ENCODE measurements at places on chromosomes 2 and 18. TPM values are rescaled to one million over a fixed set of nuclear protein-coding genes. Genes with fewer than 3 reads are reported as not detected.
A peak's percentile ranks its signal among the peaks of the same experiment; 100 is the strongest.

- DNase-seq: no peak
Measured at GRCh38 chr18:64201781-64202180, 52.9 kb upstream of the LINC00305 start.

- DNase-seq: no peak
Measured at GRCh38 chr18:47420130-47420529, 168.7 kb upstream of the SKOR2 start.

GRCh38 chr2:98170076-98170475 is 83.1 kb downstream of the VWA3B start:
- DNase-seq: no peak

GRCh38 chr2:6876309-6876708 is 1.3 kb upstream of the RSAD2 start:
- DNase-seq: no peak

DNA sequence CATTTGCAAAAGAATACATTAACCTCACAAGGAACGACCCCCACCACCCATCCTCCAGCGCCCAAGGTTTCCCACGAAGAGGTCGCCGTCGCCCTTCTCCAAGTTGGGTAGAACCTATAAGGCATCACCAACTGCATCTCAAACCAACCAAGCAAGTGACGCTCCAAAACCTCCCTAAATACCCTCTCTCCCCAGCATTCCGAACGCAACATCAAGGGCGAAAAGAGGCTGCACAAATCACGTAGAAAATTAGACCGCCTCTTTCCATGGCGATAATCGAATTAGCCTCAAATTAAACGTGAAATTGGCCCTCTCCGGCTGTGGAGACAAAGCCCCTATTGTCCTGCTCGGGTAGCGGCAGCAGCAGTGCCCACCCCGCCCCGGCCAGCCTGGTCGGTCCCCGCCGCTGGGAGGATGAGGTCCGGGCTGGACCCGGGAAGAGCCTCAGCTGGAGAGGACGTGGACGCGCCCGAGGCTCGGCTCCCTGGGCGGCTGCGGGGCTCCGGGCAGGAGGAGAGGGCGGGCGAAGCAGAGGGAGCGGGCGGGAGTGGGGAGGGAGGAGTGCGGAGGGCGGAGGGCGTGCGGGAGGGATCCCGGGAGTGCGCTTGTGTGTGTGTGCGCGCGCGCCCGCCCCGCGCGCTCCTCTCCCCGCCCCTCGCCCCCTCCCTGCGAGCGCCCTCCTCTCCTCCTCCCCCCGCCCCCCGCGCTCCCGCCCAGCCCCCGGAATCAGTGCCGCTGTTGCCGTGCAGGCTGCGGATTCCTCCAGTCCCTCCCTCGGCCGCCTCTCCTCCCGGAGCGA is at the start of gene SPTBN1:
TSS of gene SPTBN1 (plus strand) at position 765 of the 799 bp plus-strand sequence. CDS start 70,092 bp downstream, outside the sequence.
- DNase-seq: peak; percentile 33

DNA sequence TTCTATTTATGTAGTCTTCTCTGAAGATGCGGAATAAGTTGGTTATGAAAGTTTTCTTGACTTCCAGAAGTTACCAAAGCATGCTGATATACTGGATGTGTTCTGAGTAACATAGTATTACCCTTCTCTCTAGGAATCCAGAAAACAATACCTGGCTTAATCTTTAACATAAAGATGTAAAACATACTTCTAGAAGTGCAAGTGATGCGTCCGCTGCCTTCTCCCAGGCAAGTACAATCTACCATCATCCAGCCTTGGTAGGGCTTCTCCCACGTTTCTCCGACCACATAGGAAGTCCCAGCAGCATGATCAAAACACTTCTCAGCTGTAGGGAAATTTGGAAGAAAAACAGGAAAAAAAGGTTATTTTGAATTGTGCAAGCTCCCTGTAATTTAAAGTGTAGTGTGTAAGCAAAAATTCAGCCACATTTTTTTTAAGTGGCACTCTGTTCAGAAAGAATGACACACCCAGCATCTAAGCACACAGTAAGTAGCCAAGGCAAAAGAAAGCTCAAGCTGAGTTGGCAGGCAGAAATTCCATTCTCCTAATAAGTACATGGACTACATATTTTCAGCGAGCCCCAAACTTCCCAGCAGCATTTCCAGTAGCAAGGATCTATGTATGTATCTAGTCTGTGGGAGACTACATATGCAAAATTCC is 5.2 kb downstream of the FN1 start:
- no peak for DNase-seq

GRCh38 chr2:143361346-143361745 is 232.1 kb downstream of the ARHGAP15 start:
- no peak for DNase-seq

- no peak for DNase-seq
Measured at GRCh38 chr18:31162419-31162793, 250 bp downstream of the DSC1 start.

- no peak for DNase-seq
Measured at GRCh38 chr2:5749347-5749746, 57.2 kb downstream of the SOX11 start.

DNA sequence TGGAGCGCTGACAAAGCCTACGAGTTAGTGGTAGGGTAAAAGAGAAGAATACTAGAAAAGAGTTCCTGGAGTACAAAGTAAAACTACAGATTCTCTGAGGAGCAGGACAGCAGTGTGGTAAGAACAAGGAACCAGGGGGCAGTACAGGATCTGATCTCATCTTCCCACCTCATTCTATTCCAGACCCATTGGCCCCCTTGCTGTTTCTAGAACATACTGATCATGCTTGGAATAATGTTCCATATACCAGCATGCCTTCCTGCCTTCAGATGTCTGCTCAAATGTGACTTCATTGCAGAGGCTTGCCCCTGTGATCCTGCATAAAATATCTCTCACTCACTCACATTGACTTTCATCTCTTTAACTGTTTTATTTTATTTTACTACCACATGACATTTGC is 19.3 kb downstream of the MSGN1 start:
- DNase-seq: no peak

DNA sequence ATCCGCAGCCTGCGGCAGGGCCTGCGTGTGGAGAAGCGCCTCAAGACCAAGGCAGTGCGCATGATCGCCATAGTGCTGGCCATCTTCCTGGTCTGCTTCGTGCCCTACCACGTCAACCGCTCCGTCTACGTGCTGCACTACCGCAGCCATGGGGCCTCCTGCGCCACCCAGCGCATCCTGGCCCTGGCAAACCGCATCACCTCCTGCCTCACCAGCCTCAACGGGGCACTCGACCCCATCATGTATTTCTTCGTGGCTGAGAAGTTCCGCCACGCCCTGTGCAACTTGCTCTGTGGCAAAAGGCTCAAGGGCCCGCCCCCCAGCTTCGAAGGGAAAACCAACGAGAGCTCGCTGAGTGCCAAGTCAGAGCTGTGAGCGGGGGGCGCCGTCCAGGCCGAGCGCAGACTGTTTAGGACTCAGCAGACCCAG is 5.4 kb downstream of the GPR17 start:
- no peak for DNase-seq

DNA sequence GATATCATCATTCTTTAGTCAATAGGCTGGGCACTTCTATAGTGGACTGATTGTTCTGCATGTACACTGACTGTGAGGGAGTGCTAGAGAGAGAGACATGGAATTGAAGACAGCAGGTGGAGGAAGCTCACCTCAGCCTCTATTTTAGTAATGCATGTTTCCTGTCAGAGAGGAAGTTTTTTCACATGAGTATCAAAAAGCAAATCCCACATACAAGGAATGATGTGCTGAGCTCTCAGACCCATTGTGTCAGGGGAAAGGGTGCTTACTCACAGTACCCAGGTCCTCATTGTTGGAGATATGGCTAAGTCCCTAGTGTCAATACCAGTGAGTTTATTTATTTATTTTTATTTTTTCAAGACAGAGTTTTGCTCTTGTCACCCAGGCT is 9.9 kb upstream of the CDK15 start:
- DNase-seq: peak; percentile 21

DNA sequence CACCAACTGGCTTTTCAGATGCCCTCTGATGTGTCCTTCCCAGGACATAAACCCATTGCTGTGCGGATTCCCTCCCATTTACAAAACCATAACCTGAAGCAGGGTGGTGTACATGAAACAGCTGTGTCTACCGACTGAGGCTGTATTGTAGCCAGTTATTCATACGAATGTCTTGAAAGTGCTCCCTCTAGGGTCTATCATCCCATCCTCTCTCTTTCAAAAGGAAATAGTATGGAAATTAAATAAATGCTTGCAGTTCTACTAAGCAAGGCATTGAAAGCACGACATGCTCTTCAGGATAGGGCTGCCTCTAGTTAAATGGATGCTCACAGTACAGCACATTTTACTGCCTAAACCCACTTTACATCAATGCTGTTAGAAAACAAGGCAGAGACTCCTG is 112.2 kb upstream of the PXDN start:
- no peak for DNase-seq

DNA sequence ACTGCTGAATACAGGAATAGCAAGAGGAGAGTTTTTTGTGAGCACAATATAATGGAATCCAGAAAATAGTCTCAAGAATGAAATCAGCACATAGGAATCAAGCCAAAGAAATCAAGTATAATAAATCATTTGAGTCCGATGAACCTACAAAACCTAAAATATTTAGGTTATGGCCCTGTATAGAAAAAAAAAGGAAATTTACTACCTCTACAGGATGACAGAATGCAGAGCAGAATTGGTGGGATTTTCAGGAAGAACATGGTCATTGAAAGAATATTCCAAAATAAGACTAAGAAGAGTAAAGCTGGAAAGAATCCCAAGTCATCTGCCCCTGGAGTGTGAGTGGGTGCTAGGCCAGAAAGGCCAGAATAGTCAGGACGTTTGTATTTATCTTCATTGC is 1041.2 kb upstream of the CDH2 start:
- DNase-seq: no peak

DNA sequence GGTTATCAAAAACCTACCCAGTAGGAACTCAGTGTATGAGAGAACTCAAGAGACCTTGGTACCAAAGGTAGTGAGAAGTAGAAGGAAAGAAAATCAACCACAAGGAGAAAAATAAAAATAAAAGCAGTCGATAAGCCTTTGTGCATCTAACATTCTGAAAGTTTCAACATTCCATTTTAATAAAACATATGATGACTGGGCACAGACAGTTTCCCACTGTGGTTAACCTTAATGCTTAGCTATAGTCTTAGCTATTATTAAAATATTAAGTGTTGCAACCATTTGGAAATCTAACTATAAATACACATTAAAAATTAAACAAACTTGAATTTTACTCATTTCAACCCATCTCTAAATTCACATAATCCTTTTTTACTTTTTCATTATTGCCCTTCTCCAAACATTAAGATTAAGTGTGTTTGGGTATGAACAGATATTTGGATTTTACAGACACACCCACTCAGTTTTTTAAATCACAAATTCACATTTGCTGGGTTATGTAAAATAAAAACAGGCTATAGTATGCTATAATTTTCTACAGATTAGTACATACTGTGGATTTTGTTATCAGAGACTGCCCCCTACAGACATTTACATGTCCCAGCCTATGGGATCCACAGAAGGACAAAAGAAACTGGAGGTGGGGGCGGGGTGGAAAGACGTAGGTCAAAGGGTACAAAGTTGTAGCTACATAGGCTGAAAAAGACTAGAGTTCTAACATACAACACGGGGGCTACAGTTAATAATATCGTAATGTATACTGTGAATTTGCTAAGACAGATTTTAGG is 32.8 kb downstream of the SRBD1 start:
- no peak for DNase-seq

DNA sequence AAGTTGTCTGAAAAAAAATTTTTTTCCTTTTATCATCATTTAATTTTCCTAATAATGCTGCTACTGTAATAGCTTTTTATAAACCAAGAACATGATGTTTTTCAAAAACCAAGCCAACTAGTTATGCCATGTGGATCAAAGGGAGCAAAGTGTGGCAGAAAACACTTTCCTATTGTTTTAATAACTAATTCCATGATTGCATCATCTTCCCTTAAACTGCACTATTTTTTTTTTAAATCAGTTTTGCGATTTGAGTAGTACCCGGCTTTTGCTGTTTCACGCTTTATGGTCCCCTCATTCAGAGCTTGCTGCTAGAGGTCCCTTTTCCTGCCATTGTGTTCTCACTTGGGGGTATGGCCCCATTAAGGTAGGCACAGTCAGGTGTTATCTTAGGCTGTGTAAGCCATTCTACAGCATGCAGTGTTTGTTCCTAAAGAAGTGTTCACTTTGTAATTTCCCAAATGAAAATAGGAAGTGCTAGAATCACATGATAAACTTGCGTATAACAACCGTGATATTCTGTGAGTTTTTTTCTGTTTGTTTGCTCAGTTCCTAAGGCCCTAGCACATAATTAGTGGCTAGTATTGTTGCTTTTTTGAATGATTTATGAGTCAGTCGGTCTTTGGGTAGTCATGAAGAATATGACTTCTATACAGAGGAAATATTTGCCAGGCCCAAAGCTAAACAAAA is 225.8 kb downstream of the PTGR3 start:
- DNase-seq: peak; percentile 15

DNA sequence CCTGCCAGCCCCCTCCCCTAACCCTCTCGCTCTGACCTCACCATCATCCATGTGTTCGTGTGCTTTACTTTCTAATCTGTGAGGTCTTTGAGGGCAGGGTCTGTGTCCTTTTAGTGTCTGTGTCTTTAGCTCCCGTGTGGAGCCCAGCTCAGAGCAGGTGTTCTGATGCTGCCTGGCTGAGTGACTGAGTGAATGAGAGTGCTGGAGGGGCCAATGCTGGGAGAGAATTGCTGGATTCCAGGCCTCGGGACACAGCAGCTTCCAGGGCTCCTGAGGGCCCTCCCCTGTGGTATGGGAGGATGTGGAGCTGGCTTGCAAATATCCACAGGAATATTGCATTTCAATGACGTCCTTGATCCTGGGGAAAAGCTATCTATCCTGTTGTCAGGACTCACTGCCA is 160.6 kb downstream of the ANKRD30B start:
- no peak for DNase-seq

DNA sequence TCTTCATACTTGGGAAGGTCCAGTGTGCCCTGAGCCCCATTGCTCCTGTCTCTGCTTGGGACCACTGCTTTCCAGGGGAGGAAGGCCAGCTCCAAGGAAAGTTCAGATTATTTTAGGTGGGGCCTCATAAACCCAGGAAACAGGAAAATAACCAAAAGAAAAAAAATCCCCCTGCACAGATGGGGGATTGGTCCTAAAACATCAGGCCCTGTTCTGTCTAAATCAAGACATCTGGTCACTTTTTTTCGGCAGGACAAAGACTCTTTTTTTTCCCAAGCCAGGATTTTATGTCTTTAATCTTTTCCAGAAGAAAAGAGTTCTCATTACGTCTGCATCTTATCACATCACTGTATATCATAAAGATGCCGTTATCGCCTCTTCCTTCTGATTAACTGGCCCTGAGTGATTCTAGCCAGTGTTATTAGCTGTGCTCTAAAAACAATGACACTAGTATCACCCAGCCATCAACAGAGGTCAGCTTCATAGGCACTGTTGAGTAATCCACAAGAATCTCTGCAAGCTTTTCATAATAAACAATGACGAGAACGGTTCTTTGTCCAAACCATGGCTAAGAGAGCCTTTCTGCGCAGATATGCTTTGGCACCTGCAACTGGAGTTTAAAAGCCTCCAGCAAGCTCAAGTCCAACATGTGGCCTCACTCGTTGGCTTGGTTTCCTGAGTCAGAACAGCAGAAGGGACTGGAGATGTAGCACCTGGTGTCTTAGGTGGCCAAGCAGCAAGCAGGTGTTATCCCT is 138.2 kb downstream of the VAPA start:
- no peak for DNase-seq

The IL1RL1 gene
- 4.3 TPM for total RNA-seq

The NEU4 gene
- total RNA-seq: 0.40 TPM

The HRH4 gene
- total RNA-seq: not detected

The ACMSD gene
- total RNA-seq: 3.3 TPM

The IL18R1 gene
- total RNA-seq: 4.0 TPM

The TLX2 gene
- not detected for total RNA-seq

The COL3A1 gene
- total RNA-seq: 18.2 TPM

The COLEC12 gene
- total RNA-seq: 0.52 TPM

The NOL4 gene
- total RNA-seq: 0.52 TPM

Data from renal cortical epithelial cell (primary cell).